Lung (tissue), 17 donors: ENCODE measurements at places on chromosomes 7 and 10.

- no peak for DNase-seq
These were observed 232.2 kb downstream of the FANK1 start for GRCh38 chr10:126128581-126128980.

- DNase-seq, result no peak
These were observed 86.4 kb upstream of the GNA12 start for GRCh38 chr7:2930310-2931033.

GRCh38 chr7:22587322-22587721 is 87.3 kb upstream of the STEAP1B start:
- no peak for DNase-seq

- no peak for DNase-seq
These were observed 234.5 kb downstream of the SORCS3 start for GRCh38 chr10:104875561-104875960.
